HFFc6 (cell line): ENCODE measurements at places on chromosomes 1 and 21. TPM values are rescaled to one million over a fixed set of nuclear protein-coding genes. Genes with fewer than 3 reads are reported as not detected.

DNA sequence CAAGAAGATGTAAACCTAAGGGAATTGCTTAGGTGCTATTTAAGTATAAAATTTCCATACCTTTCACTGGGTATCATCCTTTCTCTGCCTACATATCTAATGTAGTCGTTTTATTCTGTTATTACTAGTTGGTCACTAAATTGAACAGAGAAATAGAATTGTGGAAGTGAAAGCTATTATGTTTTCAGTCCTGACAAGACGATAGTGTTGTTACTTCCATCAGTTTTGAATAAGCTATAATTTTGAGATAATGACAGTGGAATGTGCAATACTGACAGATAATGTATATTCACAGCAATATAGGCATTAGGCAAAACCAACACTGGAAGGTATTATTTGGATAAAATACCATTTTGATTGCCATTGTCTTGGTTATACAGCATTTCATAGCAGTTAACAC is 181.8 kb downstream of the ADGRL2 start:
- no peak for DNase-seq

The TAF1A gene
- total RNA-seq: 4.4 to 7.1 TPM (median 6.6 TPM) in 3 replicates

DNA sequence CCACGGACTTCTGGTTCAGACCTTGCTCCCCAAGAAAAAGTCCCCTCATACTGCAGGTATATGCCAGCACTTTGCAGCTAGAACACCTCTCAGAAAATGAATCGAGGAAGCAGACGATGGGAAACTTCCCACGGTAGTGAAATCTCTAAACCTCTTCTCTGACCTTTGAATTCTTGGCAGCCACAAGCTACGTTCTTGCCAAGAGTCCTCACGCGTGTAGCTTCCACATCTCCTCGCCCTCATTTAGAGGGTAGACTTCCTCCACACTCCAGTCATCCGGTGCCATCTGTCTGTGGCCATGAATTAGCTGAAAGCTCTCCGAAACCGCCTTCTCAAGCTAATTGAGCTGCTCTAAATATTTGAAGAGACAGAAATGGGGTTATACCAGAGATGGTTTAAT is 127.8 kb downstream of the RGS7 start:
- DNase-seq: no peak

GRCh38 chr1:54665852-54666251 is 24.3 kb downstream of the MROH7 start:
- DNase-seq: no peak

DNA sequence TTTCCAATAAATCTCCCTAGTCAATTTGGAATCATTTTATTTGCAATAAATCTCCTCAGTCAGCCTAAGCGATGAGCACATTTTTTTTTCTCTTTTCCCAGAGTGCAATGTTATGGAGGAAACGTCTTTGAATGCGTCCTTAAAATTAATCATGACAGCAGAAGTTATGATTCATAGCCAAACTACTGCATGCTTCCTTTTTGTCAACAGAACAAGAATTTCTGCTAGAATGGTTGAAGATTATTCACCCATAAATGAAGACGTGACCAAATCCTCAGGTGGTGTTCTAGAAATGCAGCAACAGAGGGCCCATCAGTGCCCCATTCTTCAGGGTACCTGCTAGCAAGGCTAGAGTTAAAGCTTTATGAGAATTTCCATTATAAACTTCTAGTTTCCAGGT is 407.9 kb upstream of the PKN2 start:
- DNase-seq: peak; percentile 30
